AG20443 (cell line): ENCODE measurements at places on chromosomes 3 and 15.

DNA sequence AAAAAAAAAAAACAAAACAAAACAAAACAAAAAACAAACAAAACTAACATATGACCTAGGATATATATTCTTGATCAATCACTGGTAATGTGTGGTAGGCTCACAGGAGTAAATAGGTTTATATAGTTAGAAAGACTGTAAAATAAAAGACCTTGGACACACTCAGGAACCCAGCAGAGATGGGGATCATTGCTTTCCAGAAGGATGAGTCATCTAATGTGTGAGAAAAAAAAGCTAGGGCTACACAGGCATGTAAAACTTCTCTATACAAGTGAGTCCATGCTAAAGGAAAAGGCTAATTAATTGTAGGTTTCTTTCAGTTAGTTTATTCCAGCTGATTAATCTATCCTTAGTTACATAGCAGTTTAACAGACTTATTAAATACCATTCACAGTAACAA lies 710.3 kb upstream of the ARPP21 start:
- no peak for DNase-seq

DNA sequence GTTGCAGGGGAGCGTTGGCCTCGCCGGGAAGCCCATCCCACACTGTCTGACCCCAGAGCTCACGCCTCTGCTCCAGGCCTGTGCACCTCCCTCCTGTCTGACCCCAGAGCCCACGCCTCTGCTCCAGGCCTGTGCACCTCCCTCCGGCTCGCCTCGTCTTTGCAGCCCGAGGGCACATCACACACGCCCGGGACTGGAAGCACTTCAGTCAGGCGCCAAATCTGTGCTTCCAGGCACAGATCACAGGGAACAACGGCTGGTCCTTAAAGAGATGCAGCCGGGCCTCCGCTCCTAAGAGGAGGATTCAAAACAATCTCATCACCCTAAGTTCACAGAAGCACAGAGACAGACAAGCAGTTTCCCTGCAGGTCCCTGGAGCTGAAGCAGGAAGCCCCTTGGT lies 103.0 kb upstream of the RPL32 start:
- no peak for DNase-seq

- no peak for DNase-seq
These were observed 19.0 kb downstream of the SQOR start for GRCh38 chr15:45653702-45654424.

DNA sequence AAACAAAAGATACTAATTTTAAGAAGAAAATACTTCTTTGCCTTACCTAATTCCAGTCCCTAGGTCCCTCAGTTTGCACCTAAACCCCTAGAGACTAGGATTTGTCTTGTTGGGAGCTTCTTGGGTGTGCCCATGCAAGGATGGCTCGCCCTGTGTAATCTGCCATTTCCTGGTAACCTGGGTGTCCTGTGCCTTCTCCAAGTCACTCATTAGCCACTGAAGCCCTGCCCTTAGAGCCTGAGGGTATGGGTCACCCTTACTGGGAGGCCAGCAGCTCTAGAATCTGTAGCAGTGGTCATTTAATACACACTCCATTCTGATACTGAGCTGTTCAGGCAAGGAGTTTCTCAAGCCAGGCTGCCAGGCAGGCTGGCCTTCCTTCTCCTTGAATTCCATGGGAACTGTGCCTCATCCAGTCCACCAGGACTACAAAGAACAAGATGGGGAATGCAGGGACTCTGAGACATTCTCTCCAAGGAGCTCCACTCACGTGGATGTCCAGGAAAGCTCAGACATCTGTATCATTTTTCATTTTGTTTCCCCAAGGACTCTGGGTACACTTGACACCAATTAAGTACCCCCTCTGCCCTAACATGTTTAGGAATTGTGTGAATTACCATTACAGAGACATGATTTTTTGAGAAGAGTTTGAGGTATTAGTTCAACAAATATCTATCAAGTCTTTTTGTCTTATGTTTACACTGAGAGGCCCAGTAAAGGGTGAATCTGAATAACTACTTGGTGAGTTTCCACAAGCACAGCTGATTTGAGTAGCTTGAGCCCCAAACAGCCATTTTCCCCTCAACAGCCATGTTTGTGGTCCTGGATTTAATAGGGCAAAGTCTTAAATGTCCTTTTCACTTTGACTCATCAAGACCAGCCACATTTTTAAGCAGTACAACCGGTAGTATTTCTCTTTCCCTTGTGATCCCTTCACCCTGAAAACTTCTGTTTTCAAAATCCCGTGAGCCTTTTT lies 52.6 kb downstream of the ARNT2 start:
- DNase-seq: peak; percentile 39

DNA sequence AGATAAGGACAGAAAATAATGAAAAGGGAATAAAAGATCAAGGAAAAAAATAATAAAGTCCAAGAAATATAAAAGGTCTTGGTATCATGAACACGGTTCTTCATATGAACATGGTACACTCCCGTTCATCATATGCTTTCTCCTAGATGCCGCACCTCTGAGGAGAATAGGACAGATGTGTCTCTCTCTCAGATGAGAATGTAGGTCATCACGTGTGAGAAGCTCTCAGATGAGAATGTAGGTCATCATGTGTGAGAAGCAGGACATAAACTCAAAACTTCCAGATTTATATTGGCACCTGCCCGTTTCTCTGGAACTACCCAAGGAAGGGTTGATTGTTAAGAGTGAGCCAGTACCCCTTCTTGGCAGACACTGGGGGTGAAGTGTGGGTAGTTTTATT lies 29.9 kb upstream of the IQCF6 start:
- no peak for DNase-seq

- no peak for DNase-seq
These were observed 24.7 kb upstream of the PRR23E start for GRCh38 chr3:127168271-127168670.

- DNase-seq: no peak
These were observed 343.9 kb downstream of the GRM7 start for GRCh38 chr3:7204848-7205156.

GRCh38 chr3:187976365-187976900 lies 177.5 kb upstream of the LPP start:
- DNase-seq: no peak

DNA sequence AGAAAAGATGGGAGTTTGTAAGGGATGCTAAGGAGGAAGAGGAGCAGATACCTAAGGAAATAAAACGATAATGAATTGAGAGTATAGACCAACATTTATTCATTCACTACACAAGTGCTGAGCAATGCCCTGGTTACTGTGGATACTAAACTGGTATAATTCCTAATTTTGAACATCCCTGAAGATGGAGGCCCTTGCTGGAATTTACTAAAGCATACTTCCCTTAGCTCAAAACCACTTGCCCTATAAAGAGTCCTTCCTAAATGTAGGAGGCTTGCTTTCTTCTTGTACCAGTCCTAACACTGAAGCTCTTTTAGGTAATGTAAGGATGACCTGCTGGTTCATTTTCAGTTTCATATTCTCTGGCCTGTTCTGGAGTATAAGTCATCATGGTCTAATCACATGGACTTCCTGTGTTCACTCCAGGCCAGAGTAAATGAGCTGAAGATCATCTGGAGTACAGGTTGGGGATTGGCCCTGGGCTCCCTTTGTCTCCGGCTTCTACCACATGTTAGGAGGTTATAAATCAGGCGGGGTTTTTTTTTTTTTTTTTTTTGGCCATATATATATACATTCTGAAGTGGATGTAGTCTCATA lies 40.1 kb upstream of the MTMR10 start:
- DNase-seq: no peak

- no peak for DNase-seq
These were observed 611.0 kb downstream of the NSUN3 start for GRCh38 chr3:94673876-94674275.

DNA sequence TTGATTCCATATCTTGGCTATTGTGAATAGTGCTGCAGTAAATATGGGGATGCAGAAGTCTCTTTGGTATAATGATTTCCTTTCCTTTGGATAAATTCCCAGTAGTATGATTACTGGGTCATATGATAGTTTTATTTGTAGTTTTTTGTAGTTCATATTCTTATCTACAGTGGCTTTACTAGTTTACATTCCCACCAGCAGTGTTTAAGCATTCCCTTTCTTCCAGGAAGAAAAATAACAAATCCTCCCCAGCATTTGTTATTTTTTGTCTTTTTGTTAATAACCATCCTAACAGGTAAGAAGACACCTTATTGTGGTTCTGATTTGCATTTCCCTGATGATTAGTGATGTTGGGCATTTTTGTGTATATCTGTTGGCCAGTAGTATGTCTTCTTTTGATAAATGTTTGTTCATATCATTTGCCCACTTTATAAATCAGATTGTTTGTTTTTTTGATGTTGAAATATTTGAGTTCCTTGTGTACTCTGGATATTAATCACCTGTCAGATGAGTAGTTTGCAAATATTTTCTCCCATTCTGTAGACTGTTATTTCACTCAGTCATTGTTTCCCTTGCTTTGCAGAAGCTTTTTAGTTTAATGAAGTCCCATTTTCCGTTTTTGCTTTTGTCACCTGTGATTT lies 163.3 kb upstream of the THRB start:
- no peak for DNase-seq

DNA sequence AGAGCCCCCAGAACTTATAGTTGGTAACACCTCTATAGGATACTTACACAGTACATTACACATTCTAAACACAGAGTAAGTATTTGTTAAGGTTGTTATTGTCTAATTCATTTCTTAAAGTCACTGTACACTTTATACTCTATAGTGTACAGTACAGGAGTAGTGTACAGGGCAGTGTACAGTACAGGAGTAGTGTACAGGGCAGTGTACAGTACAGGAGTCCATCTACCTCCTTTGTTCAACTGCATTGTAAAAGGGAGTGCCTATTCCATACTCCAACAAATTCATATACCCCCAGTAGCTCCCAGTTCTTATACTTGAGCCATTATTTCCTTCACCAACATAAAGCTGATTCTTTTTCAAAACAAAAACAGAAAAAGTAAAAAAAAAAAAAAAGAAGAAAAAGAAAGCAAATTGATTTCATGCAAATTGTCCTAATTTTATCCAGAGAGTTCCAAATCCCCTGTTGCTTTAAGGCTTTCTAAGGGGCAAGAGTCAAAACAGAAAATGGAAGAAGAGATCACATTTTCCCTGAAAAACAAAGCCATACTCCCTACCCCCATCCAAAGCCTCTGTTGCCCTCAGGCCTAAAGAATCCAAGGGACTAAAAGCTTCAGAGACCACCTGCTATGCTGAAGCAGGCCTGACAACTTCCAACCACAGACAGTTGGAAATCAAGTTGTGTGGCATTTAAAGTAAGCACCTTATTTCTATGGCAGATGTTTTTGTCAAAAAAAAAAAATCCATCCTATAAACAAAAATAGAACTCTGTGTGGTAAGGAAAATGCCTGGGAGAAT lies 125.6 kb downstream of the PLCH1 start:
- DNase-seq: no peak

- DNase-seq: no peak
These were observed 390.6 kb upstream of the CFAP20DC start for GRCh38 chr3:59440285-59441028.

DNA sequence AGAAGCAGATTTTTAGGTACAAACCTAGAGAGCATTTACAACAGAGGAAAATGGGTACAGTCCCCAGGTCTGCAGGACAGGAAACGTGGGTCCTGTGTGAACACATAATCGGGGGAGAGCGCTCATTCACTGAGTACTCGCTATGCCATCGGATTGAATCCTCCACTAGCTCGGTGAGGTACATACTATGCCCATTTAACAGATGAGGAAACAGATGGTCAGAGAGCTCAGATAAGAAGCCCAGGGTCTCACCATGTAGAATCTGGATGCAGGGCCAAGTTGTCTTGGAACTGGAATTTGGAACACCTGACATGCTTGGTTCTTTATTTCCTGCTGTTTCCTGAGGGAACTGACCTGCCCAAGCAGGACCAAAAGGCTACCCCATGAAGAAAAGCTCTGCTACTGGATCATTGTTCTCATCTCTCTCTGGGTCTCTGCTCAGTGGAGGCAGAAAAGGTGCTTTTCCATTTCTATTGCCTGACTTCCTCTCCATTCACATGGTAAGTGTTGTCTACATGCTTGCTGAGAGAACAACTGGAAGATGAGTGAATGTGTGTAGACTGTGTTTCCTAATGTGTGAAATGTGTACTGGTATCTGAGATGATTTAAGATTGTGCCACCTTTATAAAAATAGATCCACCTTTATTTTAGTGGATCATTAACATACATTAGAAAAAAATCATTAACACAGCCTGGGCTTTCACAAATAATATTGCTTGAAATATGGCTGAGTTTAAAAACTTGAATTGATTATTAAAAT lies 89.1 kb downstream of the TGFBR2 start:
- DNase-seq: no peak

DNA sequence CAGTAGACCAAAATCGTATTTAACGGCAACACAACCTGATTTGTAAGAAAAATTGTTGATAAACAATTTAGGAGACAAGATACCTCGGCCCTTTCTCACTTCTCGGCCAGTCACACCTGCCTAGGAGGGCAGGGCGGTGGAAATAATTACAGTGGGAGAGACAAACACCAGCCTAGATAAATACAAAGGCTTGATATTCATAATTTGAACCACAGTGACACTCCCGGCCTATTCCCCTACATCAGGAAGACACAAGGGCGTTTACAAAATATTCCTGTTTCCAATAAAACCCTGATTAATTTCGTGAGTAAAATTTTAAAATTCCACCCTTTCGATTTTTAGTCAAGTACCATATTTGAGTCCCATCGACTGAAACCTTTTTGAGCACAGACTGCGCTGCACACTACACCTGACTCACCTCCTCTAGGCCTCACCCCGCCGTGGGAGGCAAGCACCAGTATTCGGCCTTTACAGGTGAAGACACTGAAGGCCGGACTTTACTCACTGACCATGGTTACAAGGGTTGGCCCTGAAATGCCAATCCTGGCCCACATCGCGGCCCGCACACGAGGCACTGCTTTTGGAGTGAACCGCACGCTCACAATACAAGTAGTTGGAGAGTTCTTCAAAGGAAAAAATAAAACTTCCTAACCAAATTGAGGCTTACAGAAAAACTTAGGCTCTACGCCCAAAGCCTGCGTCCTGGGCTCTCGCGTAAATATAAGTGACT lies 794 bp downstream of the ARPP19 start:
- DNase-seq: peak; percentile 24

- no peak for DNase-seq
These were observed at the start of gene HHLA2 for GRCh38 chr3:108296239-108296638. HHLA2 (plus strand) TSS chr3:108296548; CDS start chr3:108351814, 55,266 bp downstream.

GRCh38 chr3:182242489-182242942 lies 530.8 kb downstream of the SOX2 start:
- no peak for DNase-seq
